ENCODE measurements at places on chromosomes 5 and 9.

- DNase-seq, result no peak
Observed at GRCh38 chr5:126119887-126120442, 303.2 kb upstream of the GRAMD2B start.

DNA sequence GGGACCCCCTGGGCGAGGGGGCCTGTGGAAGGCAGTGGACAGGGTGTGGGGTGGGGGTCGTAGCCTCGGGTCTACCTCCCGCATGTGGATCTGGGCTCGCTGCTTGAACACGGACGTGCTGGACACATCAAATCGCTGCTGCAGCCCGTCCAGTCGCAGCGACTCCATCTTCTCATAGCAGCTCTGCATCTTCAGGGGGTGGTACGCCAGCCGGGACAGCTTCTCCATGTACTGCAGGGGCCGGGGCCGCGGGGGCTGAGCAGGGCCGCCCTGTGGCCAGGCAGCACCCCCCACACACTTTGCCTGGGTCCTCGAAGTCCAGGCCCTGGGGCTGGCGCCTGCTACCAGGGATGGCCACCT is 57.6 kb downstream of the LRSAM1 start:
- no peak for DNase-seq

- DNase-seq, result no peak
Observed at GRCh38 chr5:36128795-36129194, 22.9 kb downstream of the LMBRD2 start.

GRCh38 chr5:52861368-52861767 is 73.7 kb downstream of the ITGA1 start:
- no peak for DNase-seq

- DNase-seq, result no peak
Observed at GRCh38 chr9:93826209-93826608, 128.9 kb downstream of the BARX1 start.

DNA sequence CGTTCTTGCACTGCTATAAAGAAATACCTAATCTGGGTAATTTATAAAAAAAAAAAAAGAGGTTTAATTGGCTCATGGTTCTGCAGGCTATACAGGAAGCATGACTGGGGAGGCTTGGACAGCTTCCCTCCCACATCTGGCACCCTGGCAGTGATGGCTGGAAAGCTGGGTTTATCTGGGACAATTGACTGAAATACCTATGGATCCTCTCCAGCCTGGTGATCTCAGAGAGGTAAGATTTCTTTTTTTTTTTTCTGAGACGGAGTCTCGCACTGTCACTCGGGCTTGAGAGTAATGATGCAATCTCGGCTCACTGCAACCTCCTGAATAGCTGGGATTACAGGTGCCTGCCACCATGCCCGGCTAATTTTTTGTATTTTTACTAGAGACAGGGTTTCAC is 22.7 kb upstream of the UGCG start:
- no peak for DNase-seq

GRCh38 chr9:130526193-130526853 is 53.1 kb upstream of the FUBP3 start:
- DNase-seq, result no peak

Data from ascending aorta (tissue), 2 donors.